AG04450 (cell line): ENCODE measurements at places on chromosomes 16 and 17. TPM values are rescaled to one million over a fixed set of nuclear protein-coding genes. Genes with fewer than 3 reads are reported as not detected.

The CES1 gene
- 1.1 and 1.4 TPM in 2 replicates for polyA plus RNA-seq

The TMEM235 gene
- polyA plus RNA-seq, result not detected in 2 replicates

The PHOSPHO1 gene
- 0.05 and 0.09 TPM in 2 replicates for polyA plus RNA-seq

The HSPB9 gene
- polyA plus RNA-seq, result not detected in 2 replicates

The ZCCHC14 gene
- 6.2 and 7.9 TPM in 2 replicates for polyA plus RNA-seq

The TP53TG3 gene
- not detected in 2 replicates for polyA plus RNA-seq

The CCL8 gene
- 0.06 TPM in 1 of 2 replicates, not detected in the other for polyA plus RNA-seq

The KRT12 gene
- not detected in 2 replicates for polyA plus RNA-seq

The CMTM2 gene
- not detected in 2 replicates for polyA plus RNA-seq

The ST6GALNAC2 gene
- 0.17 and 0.36 TPM in 2 replicates for polyA plus RNA-seq

The ANKRD40CL gene
- not detected in 2 replicates for polyA plus RNA-seq

The AIPL1 gene
- polyA plus RNA-seq, result not detected in 2 replicates

The TPSG1 gene
- polyA plus RNA-seq, result not detected in 2 replicates
